ENCODE measurements at places on chromosomes 11 and 22. TPM values are rescaled to one million over a fixed set of nuclear protein-coding genes. Genes with fewer than 3 reads are reported as not detected.

- DNase-seq = no peak
Measured at GRCh38 chr11:9533058-9533457, 40.4 kb upstream of the WEE1 start.

- DNase-seq = peak; percentile 30
Measured at GRCh38 chr11:115548878-115549528, 44.8 kb upstream of the CADM1 start.

DNA sequence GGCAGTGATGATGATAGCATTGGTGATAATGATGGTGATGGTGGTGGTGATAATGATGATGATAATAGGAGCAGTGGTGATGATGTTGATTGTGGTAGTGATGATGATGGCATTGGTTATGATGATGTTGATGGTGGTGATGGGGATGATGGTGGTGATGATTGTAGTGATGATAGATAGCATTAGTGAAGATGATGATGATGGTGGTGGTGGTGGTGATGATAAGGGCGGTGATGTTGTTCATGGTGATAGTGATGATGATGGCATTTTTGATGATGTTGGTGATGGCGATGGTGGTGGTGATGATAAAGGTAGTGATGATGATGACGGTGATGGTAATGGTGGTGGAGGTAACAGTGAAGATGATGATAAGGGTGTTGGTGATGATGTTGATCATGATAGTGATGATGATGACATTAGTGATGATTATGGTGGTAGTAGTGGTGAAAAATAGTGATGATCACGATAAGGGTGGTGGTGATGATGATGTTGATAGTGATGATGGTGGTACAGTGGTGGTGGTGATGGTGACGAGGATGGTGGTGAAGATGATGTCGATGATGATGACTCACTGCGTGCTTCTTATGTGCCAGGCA, 93.0 kb downstream of the MPPED1 start:
- DNase-seq = no peak

- no peak for DNase-seq
Measured at GRCh38 chr11:123196060-123196714, 1.1 kb upstream of the CLMP start.

- no peak for DNase-seq
Measured at GRCh38 chr11:87423161-87423560, 385.4 kb downstream of the TMEM135 start.

DNA sequence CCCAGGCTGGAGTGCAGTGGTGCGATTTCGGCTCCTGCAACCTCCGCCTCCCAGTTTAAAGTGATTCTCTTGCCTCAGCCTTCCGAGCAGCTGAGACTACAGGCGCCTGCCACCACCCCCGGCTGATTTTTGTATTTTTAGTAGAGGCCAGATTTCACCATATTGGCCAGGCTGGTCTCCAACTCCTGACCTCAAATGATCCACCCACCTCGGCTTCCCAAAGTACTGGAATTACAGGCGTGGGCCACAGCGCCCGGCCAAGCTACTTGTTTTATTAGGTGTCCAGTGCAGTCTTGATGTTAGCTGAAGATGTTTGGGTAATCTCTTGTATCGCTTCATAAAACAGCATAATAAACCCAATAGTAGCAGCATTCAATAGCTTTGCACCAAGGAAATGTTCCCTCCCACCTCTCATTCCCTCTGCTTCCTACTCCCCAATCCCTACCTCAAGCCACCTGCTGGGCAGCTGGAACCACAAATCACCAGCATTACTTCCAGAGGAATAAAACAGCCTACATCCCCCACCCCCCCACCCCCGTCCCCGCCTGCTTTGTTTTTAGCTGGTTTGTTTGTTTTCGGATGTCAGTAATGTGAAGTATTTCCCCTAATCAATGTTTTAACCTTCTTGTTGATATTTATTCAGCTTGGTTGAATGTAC, 11.0 kb upstream of the GRIK4 start:
- no peak for DNase-seq

Gene APOBEC3F
- total RNA-seq = 7.3 TPM

Gene HTR3A
- not detected for total RNA-seq

Gene SPI1
- total RNA-seq = 11.9 TPM

Measured in colonic mucosa (tissue), 4 donors.